ENCODE measurements at places on chromosomes 4 and X.

GRCh38 chr4:25969374-25970155, 55.5 kb downstream of the SMIM20 start:
- no peak for DNase-seq
- H3K27me3 ChIP-seq = no peaks in the 10 kb centered on the region
- H3K27ac ChIP-seq = no peak overlapping the region
- H3K4me1 ChIP-seq = peaks cover 27% of the 10 kb centered on the region

GRCh38 chr4:136319789-136320464, 1212.4 kb downstream of the PCDH18 start:
- no peaks in the 10 kb centered on the region for H3K27me3 ChIP-seq
- no peaks in the 10 kb centered on the region for H3K36me3 ChIP-seq
- DNase-seq = no peak

GRCh38 chr4:42278709-42279324, 118.5 kb upstream of the SHISA3 start:
- no peak overlapping the region for H3K27ac ChIP-seq
- no peaks in the 10 kb centered on the region for H3K36me3 ChIP-seq
- DNase-seq = no peak

- peaks cover 16% of the 10 kb centered on the region for H3K4me1 ChIP-seq
- no peak for DNase-seq
- H3K27ac ChIP-seq = no peak overlapping the region
- no peak overlapping the region for H3K4me3 ChIP-seq
Measured at GRCh38 chrX:43741843-43742573, 85.9 kb downstream of the MAOA start.

- no peak overlapping the region for H3K27ac ChIP-seq
- no peak overlapping the region for H3K4me3 ChIP-seq
- H3K4me1 ChIP-seq = no peaks in the 10 kb centered on the region
- DNase-seq = peak; percentile 23
Measured at GRCh38 chrX:2468261-2469195, 32.2 kb downstream of the DHRSX start.

DNA sequence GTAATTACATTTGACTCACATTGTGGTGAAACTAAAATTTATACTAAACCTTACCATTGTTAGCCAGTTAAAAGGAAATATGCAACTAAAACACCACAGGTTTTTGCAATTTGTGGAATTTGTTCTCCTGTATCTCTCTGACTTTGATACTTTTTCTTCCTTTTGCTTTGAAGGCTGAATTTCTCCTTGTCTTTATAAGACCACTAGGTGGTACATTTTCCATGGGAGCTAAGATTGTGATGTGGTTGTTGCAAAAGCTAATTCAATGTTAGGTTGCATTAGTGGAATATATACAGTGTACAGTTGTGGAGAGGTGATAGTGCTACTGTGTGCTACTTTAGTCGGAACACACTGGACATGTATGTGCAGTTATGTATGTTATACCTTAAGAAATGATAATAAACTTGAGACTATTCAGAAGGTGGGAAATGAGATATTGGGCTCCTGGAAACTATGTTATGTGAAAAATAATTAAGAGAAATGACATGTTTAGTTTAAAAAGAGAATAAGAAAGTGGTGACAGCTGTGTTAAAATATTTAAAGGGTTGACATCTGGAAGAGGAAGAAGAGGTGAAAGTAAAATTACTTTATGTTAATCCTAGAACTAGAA, 70.3 kb downstream of the ARL9 start:
- no peaks in the 10 kb centered on the region for H3K36me3 ChIP-seq
- no peak for DNase-seq
- H3K4me1 ChIP-seq = no peaks in the 10 kb centered on the region
- H3K27ac ChIP-seq = no peak overlapping the region

DNA sequence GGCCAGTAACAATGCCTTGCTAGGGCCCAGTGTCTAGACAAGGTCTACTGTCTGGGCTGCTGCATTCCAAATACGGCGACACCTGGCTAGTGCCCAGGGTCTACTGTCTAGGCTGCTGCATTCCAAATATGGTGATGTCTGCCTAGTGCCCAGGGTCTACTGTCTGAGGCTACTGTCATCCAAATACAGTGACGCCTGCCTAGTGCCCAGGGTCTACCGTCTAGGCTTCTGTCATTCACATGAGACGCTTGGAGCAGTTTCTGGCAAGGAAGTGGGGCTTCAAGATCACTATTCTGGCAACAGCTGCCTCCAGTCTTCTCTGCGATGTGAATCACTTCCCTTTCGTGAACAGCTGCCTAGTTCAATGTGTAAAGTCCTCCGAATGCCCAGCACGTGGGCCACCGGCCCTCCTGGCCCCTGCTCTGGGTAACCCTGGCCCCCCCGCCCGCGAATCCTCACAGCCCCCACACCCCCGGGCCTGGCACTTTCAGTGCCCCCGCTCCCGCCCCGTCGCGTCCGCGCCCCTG, 12.7 kb downstream of the ACOX3 start:
- H3K36me3 ChIP-seq = peaks cover 5% of the 10 kb centered on the region
- peaks cover 20% of the 10 kb centered on the region for H3K4me1 ChIP-seq
- H3K27me3 ChIP-seq = no peaks in the 10 kb centered on the region
- DNase-seq = no peak

DNA sequence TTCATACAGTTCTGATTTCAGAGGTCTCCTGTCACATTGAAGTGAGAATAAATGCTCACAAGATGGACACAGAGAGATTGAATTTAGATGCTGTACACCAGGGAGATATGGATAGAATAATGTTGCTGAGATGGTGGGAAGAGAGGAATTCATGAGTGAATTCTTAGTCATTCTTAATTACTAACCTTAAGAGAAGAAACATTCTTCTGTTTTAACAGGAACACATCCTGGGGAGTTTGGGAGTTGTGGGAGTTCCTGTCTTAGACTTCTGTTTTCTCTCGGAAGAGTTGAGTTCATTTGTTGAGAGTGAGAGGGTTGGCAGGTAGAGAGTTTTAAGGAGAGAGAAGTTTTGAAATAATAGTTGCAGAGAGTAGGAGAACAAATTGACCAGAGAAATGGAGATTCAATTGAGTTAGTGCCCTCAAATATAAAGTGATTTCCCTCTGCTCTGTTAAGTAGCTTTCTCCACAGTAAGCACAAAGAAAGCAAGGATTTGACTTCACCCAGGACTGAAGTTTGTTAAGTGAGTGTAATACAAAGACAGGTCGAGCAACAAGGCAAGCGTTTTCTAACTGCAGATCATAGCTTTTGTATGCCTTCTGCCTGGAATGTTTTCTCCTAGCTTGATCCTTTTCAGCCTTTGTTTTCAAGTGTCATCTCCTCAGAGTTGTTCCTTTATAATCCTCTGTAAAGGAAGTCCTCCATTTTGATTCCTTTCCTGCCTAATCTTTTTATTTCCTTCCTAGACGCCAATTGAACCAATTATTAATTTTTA, 205.9 kb downstream of the RAPGEF2 start:
- H3K4me1 ChIP-seq = peaks cover 9% of the 10 kb centered on the region
- H3K27me3 ChIP-seq = no peaks in the 10 kb centered on the region
- H3K27ac ChIP-seq = no peak overlapping the region

DNA sequence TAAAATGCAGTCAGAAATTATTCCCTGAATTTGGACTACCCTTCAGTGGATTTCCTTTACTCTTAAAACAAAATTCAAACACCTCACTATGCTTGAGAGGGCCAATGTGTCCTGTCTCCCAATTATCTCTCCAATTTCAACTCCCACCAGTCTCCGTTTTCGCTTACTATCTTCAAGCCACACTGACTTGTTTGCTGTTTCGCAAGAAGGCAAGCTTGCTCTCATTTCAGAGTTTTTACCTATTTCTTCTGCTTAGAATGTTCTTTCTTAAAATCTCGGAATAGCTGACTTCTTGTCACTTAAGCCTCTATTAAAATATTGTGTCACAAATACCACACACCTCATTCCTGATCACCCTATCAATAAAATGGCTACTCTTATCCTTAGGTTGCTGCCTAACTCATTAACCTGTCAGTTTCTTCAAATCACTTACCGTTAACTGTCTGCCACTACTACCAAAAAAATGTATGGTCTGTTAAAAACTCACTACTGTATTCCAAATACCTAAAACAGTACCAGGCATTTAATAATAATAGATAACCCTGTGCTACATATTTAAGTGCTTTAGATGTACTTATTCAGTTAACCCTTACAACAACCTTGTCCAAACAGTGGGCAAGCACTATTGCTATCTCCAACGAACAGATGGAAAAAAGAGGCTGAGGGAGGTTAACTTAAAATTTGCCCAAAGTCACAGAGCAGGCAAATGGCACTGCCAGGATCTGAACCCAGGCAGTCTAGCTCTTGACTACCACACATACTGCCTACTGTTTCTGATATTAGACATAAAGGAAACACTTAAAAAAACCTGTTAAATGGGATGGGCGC, 2.9 kb downstream of the UBA6 start:
- H3K4me3 ChIP-seq = no peak overlapping the region
- DNase-seq = no peak
- H3K27me3 ChIP-seq = no peaks in the 10 kb centered on the region
- peaks cover 14% of the 10 kb centered on the region for H3K4me1 ChIP-seq
- H3K36me3 ChIP-seq = no peaks in the 10 kb centered on the region

GRCh38 chr4:18734405-18734804, 712.9 kb upstream of the LCORL start:
- H3K27ac ChIP-seq = no peak overlapping the region
- no peaks in the 10 kb centered on the region for H3K36me3 ChIP-seq
- no peaks in the 10 kb centered on the region for H3K27me3 ChIP-seq
- H3K4me1 ChIP-seq = no peaks in the 10 kb centered on the region
- DNase-seq = no peak

- no peaks in the 10 kb centered on the region for H3K4me1 ChIP-seq
- no peak for DNase-seq
- H3K36me3 ChIP-seq = no peaks in the 10 kb centered on the region
- H3K4me3 ChIP-seq = no peak overlapping the region
- no peaks in the 10 kb centered on the region for H3K27me3 ChIP-seq
Measured at GRCh38 chr4:56311299-56311975, 75.9 kb downstream of the AASDH start.

Measured in lower lobe of right lung (tissue), 2 donors.